ENCODE measurements at places on chromosomes 3 and 15. TPM values are rescaled to one million over a fixed set of nuclear protein-coding genes. Genes with fewer than 3 reads are reported as not detected.

GRCh38 chr15:85672332-85673084 is 122.2 kb downstream of the KLHL25 start:
- H3K27me3 ChIP-seq: no peaks in the 10 kb centered on the region
- H3K4me1 ChIP-seq: peaks cover 33% of the 10 kb centered on the region
- peaks cover 35% of the 10 kb centered on the region for H3K36me3 ChIP-seq
- H3K4me3 ChIP-seq: no peak overlapping the region

DNA sequence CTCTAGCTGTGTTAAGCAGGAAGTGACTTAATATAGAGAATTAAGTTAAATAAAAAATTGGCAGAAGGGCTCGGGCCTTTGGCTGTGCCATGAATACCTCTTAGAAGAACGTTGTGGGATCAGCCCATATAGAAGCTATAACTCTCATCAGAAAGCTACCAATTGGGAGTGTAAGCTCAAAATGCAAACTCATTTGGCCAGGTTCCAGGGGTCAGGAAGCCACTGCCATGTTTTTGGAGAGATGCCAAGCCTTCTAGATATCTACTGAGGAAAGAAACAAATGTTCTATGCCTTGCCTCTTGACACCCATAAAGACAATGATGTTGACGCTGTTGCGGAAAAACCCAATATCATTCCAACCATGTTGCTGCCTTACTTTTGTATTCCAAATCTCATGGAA is 475.2 kb upstream of the TGFBR2 start:
- no peak overlapping the region for H3K4me3 ChIP-seq
- no peak overlapping the region for H3K27ac ChIP-seq
- H3K4me1 ChIP-seq: no peaks in the 10 kb centered on the region
- H3K27me3 ChIP-seq: no peaks in the 10 kb centered on the region

The CALML4 gene
- 2.4 TPM for total RNA-seq

GRCh38 chr3:142315083-142315482 is 89.7 kb upstream of the GK5 start:
- H3K27me3 ChIP-seq: no peaks in the 10 kb centered on the region
- H3K4me3 ChIP-seq: no peak overlapping the region
- no peak for DNase-seq
- H3K4me1 ChIP-seq: no peaks in the 10 kb centered on the region
- H3K27ac ChIP-seq: no peak overlapping the region

The KLHDC8B gene
- 27.5 TPM for total RNA-seq

GRCh38 chr3:50137531-50137930 is 17.6 kb upstream of the SEMA3F start:
- peaks cover 12% of the 10 kb centered on the region for H3K4me1 ChIP-seq
- H3K4me3 ChIP-seq: no peak overlapping the region
- no peaks in the 10 kb centered on the region for H3K36me3 ChIP-seq
- H3K27me3 ChIP-seq: no peaks in the 10 kb centered on the region
- H3K27ac ChIP-seq: no peak overlapping the region

- H3K27ac ChIP-seq: peak overlapping the region; percentile 77
- H3K4me1 ChIP-seq: peaks cover 25% of the 10 kb centered on the region
- peak overlapping the region; percentile 52 for H3K4me3 ChIP-seq
- DNase-seq: no peak
- no peaks in the 10 kb centered on the region for H3K36me3 ChIP-seq
These were observed 17.8 kb downstream of the MYL3 start for GRCh38 chr3:46845397-46845859.

DNA sequence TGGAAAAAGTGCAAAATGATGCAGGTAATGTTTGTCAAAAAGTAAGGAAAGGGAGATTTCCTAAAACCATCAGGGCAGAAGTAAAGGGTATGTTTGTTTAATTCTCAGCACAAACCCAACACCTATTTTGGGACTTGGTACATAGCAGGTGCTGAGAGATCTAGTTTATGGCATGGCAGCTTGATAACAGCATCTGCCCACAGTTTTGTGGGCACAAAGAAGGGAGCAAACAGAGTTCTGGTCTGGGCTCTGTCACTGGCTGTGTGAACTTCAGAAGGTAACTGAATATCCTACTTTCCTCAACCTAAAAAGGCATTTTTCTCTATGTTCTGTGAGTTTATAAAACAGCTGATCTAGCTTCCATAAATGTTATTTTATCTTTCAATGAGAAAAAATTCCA is 141.6 kb downstream of the PLCH1 start:
- DNase-seq: no peak
- H3K27me3 ChIP-seq: no peaks in the 10 kb centered on the region
- no peak overlapping the region for H3K4me3 ChIP-seq
- no peak overlapping the region for H3K27ac ChIP-seq
- no peaks in the 10 kb centered on the region for H3K36me3 ChIP-seq

GRCh38 chr3:18825665-18826064 is 322.6 kb upstream of the KCNH8 start:
- no peaks in the 10 kb centered on the region for H3K27me3 ChIP-seq
- H3K4me1 ChIP-seq: no peaks in the 10 kb centered on the region
- H3K27ac ChIP-seq: no peak overlapping the region
- H3K36me3 ChIP-seq: no peaks in the 10 kb centered on the region
- DNase-seq: no peak

DNA sequence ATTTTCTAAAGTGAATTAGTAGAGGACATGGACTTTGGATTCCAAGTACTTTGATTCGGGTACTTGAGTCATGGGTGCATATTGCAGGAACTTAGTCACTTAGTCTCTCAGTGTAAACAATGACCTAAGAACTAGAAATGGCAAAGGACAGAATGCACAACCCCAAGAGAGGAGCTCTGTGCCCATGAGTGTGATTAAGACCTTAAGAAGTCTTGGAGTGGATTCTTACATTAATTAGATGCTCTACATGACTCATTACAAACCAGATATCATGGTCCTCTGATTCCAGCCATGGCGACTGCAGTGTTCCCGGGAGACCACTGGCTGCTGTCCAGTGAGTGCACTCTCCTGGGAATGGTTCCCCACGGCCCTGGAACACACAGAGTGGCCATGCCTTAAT is 251.5 kb downstream of the GABRG3 start:
- no peaks in the 10 kb centered on the region for H3K36me3 ChIP-seq
- DNase-seq: no peak
- H3K27me3 ChIP-seq: no peaks in the 10 kb centered on the region

- H3K4me3 ChIP-seq: no peak overlapping the region
- DNase-seq: no peak
- no peaks in the 10 kb centered on the region for H3K4me1 ChIP-seq
- H3K36me3 ChIP-seq: no peaks in the 10 kb centered on the region
- H3K27me3 ChIP-seq: no peaks in the 10 kb centered on the region
These were observed 296.7 kb upstream of the PROK2 start for GRCh38 chr3:72081471-72082185.

GRCh38 chr3:152826476-152826875 is 8.5 kb upstream of the P2RY1 start:
- H3K27me3 ChIP-seq: no peaks in the 10 kb centered on the region
- no peaks in the 10 kb centered on the region for H3K4me1 ChIP-seq
- H3K27ac ChIP-seq: no peak overlapping the region
- DNase-seq: no peak
- no peak overlapping the region for H3K4me3 ChIP-seq

- H3K4me1 ChIP-seq: peaks cover 45% of the 10 kb centered on the region
- peak overlapping the region; percentile 90 for H3K27ac ChIP-seq
- peak; percentile 86 for DNase-seq
These were observed 9.0 kb downstream of the UBXN7 start for GRCh38 chr3:196423044-196423781.

All from gastrocnemius medialis (tissue), 4 donors.